ENCODE measurements at places on chromosomes 7 and 10.

DNA sequence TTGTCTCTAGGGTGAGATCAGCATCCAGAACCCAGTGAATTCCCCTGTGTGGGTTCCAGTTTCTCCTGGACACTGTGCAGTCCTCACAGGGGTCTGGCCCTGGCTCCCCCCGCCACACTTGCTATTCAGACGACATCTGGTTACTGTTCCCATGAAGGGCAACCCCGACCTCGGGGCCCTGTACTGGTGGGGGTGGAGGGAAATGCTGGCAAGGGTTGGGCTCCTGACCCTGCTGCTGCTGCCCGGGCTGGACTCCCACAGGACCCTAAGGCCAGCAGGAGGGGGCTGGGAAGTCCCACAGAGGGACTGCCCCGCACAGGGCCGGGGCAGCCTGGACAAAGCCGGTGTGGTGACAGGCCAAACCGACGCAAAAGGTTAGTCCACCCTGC, 768 bp upstream of the CPA1 start:
- no peak for DNase-seq

DNA sequence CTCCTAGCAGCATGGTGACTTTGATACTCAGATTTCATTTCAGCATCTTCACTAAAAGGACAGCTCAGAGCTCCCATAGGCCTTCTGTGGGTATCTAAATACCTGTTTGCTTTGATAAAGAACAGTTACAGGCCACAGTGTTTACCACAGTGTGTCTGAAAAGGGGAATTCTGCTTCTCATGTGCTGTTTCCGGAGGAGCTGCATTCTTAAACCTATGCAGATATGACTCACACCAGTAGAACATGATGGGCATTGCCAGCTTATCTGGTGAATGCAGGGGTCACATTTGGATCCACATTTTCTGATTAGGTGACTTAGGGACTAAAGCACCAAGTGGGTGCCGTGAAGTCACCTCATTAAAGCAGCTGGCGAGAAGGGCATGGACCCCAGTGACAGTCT, 52.6 kb downstream of the TRRAP start:
- DNase-seq = no peak

DNA sequence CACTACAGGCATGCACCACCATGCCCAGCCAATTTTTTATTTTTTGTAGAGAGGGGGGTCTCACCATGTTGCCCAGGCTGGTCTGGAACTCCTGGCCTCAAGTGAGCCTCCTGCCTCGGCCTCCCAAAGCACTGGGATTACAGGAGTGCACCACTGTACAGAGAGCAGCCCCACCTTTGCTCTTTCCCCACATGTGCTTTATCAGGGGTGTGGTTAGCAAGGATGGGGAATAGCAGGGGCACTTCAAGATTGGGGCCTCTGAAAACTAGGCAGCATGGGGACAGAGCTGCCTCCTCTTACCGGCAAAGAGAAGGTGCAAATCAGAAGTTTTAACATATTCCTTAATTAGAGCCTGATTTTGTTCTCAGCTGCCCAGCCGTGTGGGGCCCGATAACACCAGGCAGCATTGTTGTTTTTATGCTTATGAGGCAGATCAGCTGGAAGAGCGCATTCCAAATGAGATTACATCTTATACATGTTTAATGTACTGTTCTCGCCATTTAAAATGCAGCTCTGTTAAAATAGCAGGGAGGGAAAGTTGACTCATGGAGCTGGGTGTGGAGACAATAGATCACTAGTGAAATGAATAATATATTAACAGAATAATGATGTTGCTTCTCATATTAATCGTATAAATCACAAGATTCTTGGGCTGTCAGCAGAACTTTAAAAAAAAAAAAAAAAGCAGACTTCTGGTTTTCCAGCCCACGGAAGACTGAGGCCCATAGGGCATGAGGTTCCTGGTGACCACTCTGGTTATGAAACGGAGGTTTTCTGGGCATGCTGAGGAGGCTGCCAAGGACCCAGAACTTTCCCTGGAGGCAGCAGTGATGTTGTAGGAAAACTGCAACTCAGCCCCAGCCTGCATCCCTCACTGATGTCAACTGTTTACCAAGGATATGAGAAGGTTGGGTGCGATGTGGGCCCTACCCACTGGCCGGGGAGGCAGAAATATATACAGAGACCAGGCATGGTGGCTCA, 62.5 kb downstream of the TMEM130 start:
- DNase-seq = no peak

DNA sequence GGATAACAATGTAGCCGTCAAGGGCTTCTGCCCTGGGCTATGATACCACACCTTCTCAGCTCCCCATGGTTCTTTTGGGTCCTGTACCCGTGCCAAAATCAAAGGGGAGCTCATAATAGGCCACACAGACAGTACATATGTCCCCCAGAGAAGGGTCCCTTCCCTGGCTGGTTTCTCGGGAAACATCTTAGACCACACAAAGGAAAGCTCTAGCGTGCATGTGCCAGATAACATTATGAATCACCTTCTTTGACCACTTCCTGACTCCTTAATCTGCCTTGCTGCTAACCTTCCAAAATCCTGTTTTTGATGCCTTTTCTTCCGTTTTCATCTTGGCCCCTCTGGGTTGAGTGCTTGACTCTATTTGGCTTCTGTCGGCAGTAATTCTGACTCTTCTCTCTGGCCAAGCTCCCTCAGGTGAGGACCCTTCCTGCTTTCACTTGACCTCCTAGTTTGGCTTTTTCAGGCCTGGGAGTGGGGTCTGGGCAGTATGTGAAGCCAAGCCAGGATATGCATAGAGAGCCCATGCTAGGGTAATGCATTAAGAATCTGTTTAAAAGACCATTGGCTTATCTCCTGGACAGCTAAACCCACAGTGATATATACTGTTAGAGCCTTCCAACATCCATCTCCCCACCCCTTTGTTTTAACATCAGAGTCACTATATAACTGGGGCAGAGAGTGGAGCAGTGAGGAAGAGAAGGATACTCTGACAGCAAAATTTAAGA, 84.8 kb downstream of the ANLN start:
- no peak for DNase-seq

DNA sequence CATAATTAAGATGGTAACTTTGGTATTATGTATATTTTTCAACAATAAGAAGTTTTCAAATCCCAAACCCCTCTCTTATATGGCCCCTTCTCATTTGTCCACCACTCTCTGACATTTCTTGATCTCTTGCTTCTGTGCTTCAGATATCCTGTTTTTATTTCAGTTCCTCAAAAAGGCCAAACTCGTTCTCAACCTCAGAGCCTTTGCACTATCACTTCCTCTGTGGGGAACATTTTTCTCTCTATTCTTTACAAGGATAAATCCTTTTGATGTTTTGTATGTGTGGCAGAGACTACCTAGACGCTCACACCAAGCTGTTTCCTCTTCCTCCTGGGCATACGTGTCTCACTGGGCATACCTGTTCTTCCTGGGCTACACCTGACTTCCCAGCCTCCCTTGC, 54.2 kb upstream of the FRMD4A start:
- no peak for DNase-seq

DNA sequence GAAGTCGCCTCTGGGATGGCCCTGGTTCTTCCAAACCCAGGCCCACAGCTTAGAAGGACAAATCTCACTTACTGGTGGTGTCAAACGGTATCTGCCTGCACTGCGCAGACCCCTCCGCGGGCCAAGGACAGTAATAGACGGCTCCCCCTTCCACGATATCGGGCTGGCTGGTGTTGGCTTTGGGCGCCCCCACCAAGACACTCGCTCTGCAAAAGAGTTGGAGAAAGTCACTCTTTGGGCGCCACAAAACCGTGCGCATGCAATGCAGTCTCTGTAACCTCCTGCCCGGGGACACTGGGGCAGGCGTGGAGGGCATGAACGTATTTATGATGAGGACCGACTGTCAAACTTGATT, 1.1 kb downstream of the ITGA8 start:
- no peak for DNase-seq

DNA sequence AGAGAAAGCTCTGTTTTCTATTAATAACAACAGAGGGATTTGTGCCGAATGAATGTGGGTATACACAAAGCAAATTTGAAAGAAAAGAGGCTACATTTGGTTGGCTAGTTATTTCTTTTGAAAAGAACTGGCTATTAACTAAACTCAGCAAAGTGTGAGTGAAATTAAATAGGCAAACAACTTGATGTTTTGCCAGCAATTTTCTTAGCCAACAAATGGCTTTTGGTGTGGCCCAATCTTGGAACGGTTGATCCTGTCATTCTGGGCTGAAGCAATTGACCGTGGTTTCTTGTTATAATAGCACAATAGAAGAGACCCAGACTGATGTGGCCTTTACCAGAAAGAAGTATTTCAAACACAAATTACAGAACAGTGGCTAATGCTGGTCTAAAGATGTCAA, 898.6 kb downstream of the KCNMA1 start:
- DNase-seq = no peak

DNA sequence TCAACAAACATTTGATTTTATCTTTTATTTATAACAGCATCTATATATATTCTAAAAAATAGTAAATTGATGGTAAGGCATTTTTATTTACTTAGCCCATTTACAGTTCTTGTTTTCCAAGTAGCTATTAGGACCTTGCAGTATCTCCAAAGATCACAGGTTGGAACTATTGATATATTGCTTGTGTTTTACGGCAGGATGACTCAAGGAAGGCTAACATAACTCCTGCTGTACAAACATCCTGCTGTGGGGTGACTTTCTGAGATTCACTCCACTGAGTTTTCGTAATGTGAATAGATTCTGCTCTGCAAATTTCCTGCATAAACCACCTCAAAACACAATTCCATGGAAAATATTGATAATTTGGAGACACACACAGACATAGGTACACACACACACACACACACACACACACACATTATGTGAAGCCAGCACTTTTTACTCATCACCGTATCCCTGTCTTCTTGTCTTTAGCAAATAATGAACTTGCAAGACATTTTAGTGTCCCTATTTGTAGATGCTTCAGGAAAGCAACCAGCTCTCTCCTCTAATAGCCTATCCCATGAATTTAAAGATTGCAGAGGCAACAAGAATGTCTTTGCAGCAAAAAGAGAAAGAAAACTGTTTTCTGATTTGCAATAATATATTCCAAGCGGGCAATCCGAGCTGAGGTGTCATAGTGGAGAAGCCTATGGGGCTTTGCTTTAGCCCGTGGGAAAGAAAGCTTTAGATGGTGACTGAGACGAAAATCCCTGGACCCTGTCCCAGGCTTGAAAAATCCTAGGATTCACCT, 722 bp downstream of the AGR2 start:
- no peak for DNase-seq

DNA sequence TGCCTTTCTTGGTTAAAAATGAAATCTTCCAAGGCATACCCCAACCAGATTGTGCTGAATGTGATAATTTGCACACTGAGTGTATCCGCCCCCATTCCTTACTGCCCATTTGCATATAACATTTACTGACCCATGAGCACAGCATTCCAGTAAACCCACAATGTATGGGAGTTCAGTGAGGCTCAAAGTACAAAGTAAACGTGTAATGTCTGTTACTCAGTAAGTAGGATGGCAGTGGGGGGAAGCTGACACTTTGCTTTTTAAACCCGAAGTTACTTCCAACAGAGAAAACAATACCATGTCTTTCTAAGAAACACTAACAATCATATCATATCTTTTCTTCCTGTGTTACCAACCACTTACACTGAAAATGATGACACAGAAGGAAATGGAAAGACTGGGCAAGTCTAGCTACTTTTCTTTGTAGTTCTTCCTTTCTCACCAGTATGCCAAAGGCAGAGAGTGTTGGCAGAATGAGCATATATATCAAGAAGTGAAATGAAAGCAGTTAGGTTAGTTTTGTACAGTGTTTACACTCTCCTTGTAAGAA, 27.1 kb upstream of the SOSTDC1 start:
- no peak for DNase-seq

- no peak for DNase-seq
Observed at GRCh38 chr7:5661942-5662341, 119.5 kb downstream of the RNF216 start.

GRCh38 chr10:111989136-111989911, 194.2 kb downstream of the GPAM start:
- DNase-seq = no peak

DNA sequence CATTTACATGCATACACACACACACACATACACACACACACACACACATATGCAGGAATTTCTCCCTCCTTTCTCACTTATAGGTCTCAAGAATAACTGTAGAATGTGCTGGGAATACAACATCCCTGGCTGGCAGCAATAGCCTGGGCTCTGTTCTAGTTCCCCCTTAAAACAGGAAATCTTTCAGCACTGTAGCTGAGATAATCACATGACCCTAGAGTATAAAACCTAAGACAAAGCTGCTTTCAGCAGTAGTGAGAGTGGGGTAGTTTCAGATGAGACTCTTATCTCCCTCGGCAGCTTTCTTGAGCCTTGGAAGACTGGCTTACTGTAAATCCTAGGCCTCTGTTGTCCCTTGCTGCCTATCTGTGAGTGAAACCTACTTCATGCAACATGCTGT, 137.4 kb upstream of the AKR1E2 start:
- no peak for DNase-seq

DNA sequence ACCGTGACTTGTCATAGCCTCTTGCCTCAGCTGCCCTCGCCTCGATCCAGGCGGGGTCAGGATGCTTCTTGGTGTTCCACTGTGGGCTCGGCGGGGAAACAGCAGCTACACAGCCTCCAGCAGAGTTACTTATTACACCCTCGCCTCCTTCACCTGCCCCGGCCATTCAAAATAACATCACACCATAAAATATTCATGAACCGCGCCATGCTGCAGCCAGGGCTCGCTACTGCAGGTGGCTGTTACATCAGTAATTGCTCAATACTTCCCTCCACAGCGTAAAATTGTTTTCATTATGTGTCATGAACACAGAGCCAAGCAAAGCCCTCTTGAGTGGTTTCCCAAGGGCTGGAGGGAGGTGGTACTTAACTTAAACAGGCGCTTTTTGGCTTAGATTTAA, 241.5 kb upstream of the SP8 start:
- no peak for DNase-seq

- DNase-seq = no peak
Observed at GRCh38 chr10:73997461-73997786, 492 bp upstream of the VCL start.

DNA sequence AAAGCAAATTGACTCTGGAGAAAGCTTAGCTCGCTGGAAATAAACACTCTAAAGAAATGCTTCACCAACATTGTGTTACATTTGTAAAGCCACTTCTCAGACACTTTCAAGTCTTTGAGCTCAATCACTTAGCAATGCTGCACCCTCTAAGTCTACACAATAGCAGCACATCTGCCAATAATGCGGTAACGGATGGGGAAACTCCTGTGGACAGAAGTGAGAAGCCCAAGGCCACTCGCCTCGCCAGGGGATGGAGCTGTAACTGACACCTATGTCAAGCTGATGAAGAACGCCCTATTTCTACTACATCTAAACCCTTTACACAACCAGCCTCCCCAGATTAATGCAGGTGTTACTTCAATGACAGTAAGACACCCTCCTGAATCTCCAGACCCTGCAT, 167.7 kb downstream of the SFMBT2 start:
- DNase-seq = no peak

DNA sequence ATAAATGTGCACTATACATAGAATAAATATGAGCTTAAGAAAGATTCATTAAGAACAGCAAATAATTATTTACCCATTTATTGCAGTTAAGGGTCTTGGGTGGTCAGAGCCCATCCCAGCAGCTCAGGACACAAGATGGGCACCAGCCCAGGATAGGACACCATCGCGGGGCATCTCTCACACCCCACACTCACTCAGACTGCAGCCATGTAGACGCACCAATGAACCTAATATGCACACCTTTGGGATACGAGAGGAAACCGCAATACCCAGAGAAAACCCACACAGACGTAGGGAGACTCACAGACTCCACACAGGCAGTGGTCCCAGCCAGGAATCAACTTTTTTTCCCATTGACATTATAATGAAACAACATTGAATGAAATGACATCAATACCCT, 36.0 kb downstream of the CARD11 start:
- no peak for DNase-seq

Data from activated CD8-positive, alpha-beta memory T cell treated with anti-CD3 and anti-CD28 coated beads for 1 hour (primary cell).